ENCODE measurements at places on chromosomes 6 and 20. TPM values are rescaled to one million over a fixed set of nuclear protein-coding genes. Genes with fewer than 3 reads are reported as not detected.

Gene LY6G6D
- total RNA-seq = not detected

Gene TCEA2
- 45.1 TPM for total RNA-seq

Gene PPP1R16B
- 0.12 TPM for total RNA-seq

Gene WFDC5
- not detected for total RNA-seq

Gene SLC22A2
- total RNA-seq = not detected

Gene NHSL1
- total RNA-seq = 3.9 TPM

Gene ENPP1
- total RNA-seq = 2.3 TPM

Gene ATP9A
- 16.9 TPM for total RNA-seq

Gene TMEM170B
- total RNA-seq = 1.3 TPM

Gene MYCT1
- not detected for total RNA-seq

Gene IRF4
- 0.32 TPM for total RNA-seq

Gene GRM4
- total RNA-seq = 0.09 TPM

Gene GNMT
- total RNA-seq = 0.09 TPM

Gene GRIK2
- 0.32 TPM for total RNA-seq

Gene BCAS1
- 0.75 TPM for total RNA-seq

Gene OR2B6
- total RNA-seq = 0.25 TPM

All from A549 treated with DMSO at 1 μM for 4 hours (cell line).